Activated CD4-positive, alpha-beta T cell treated with anti-CD3 and anti-CD28 coated beads, Interleukin-2, amount 50 U/mL, for 1 hour (primary cell): ENCODE measurements at places on chromosomes 5 and 9.

- no peak for DNase-seq
Observed at GRCh38 chr9:122229485-122229837, 704 bp upstream of the LHX6 start.

DNA sequence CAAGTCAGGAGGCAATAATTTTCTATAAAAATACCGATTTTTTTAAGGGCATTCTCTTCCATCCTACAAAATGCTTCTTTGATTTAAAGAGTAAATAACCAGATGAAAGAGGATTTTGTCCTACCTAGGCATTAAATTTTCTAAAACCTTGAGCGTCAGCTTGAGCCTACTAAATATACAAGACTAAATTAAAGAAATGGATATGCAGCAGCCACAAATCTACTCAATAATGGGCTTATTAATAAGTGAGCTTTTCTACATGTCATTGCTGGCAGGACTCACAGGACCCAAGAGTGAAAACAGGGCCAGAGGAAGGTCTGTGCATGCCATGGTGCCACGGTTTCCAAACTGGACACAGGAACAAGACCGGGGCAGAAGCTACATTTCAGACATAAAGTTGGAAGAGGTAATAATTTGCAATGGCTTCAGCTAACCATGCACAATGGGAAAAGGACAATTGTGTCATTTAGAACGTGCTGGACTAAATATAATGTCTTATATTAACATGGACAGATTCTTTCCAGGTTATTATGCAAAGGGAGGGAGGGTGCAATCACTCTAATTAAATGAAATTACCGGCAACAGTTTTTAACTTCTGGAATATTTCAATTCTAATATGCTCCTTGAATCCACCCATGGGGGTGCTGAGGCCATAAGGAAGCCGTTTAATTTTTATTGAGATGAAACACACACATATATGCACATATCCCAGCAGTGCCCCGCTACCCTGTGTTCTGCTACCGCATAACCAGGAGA lies 5.2 kb downstream of the WHRN start:
- no peak for DNase-seq

- no peak for DNase-seq
Observed at GRCh38 chr5:40446910-40447309, 232.8 kb upstream of the PTGER4 start.

DNA sequence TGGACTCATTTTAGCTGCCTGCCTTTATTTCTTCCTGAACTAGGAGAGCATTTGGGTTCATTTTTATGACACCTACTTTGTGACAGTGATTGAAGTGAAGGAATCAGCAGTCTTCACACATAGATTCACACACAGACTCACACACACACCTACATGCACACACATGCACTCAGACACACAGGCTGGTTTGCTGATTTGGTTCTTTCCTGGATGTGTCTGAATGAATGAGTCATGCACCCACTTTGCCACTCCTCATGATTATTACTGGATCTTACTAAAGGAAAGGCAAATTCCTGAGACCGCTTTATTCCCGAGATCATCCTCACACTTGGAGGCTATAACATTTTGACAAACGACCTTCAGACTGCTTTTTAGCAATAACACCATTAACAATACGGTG lies 529.5 kb downstream of the AGTPBP1 start:
- no peak for DNase-seq

GRCh38 chr5:93622240-93622885 lies 39.3 kb downstream of the NR2F1 start:
- DNase-seq, result peak; percentile 28

- DNase-seq, result no peak
Observed at GRCh38 chr9:630817-631216, 210.7 kb upstream of the DMRT1 start.

DNA sequence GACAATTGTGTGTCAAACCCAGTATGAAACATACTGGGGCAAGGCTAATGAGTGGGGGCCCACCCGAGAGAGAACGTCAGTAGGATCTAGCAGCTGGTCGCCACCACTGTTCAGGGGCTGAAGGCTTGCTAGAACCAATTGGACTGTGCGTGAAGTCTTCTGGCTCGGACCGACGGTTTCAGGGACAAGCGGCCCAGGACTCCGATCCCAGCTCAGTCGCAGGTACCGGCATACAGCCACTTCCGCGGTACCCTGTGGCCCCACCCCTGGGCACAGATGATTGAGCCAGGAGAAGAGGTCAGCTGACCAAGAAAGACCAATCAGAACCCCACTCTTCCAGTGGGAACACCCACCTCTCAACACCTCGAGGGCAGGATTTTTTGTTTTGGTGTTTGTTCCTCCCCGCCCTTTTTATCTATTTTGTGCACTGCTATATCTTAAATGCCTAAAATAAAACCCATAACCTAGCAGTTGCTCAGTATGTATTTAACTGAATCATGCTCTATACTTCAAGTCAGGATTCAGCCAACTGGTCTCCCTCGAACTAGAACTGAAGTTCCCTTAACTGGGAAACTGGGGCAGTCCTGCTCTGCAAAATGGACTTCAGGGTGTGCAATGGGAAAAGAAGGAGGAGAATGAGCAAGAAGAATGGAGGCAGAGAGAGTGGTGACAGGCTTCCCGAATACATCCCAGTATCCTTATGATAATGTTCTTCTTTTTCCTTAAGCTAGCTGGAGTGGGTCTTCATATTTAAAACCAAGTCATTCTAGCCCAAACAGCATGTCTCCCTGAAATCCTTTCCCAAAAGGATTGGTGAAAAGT lies 21.1 kb upstream of the CPEB4 start:
- DNase-seq, result no peak

DNA sequence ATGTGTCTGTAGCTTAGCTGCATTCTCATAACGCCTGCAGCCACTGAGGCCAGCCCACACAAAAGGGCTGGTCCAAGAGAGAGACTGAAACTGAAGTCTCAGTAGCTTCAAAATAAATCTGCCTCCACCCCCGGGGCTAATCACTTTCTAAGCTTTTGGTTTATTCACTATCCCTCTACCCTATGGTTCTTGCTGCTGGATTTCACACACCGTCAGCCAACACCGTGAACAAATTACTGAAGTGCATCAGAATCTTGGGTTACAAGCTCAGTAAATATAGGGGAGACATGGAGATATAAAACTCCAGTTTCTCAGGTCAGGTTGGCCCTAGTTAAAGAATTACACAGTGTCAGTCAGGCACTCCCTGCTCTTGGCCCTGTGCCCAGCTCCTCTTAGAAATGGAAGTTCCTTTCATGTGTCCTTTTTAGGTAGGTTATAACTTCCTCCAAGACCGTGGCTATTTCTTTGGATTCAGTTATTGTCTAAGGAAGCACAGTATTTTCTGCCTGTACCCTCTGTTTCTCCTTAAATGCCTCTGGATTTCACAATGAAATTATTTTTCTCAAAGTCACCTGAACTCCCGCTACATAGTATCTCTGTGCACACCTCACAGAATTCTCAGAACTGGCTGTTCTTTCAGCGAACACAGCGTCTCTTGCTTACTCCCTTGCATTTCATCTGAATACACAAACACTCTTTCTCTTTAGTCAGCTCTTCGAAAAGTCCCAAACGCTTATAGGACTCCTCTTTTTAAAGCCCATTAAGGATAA lies 112.5 kb downstream of the FAM174A start:
- DNase-seq, result peak; percentile 7
